ENCODE measurements at places on chromosomes 11 and 22. TPM values are rescaled to one million over a fixed set of nuclear protein-coding genes. Genes with fewer than 3 reads are reported as not detected.

- H3K4me1 ChIP-seq, result no peaks in the 10 kb centered on the region
- no peaks in the 10 kb centered on the region for H3K36me3 ChIP-seq
- DNase-seq, result no peak
- H3K27me3 ChIP-seq, result no peaks in the 10 kb centered on the region
- no peak overlapping the region for H3K27ac ChIP-seq
These were observed 17.0 kb downstream of the FADD start for GRCh38 chr11:70220136-70220535.

- no peak overlapping the region for H3K4me3 ChIP-seq
- no peak for DNase-seq
- no peaks in the 10 kb centered on the region for H3K27me3 ChIP-seq
These were observed 21.9 kb upstream of the LYVE1 start for GRCh38 chr11:10590218-10590915.

DNA sequence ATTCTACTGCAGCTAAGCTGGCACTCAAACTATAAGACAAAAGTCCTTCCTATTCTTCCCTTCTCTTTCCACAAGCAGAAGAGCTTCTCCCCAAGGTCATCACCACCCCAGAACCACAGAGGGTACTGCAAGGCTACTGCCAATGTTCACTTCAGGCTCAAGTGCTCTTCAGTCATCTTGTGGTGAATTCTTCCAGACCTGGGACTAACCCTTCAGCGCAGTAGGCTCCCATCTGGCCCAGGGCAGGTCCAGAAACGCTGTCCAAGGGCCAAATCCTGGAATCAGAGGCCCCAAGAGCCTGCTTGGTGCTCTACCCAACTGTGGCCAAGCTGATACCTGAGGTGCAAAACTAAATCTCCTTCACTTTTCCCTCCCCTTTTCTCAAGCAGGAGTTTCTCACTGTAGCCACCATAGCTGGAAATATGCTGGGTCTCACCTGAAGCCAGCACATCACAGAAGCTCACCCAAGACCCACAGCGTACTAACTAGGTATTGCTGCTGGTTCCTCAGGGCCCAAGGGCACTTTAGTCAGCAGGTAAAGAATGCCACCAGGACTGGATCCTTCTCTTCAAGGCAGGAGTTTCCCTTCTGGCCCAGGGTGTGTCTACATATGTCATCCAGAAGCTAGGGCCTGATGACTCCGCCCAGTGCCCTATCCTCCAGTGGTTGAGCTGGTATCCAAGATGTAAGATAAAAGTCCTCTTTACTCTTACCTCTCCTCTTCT is 27.8 kb downstream of the FCHSD2 start:
- H3K4me1 ChIP-seq, result no peaks in the 10 kb centered on the region
- H3K27me3 ChIP-seq, result no peaks in the 10 kb centered on the region
- H3K27ac ChIP-seq, result no peak overlapping the region
- no peak for DNase-seq
- peaks cover 2% of the 10 kb centered on the region for H3K36me3 ChIP-seq
- no peak overlapping the region for H3K4me3 ChIP-seq

The MS4A12 gene
- polyA plus RNA-seq, result not detected

The MTMR3 gene
- 31.9 TPM for polyA plus RNA-seq

The FOLH1 gene
- polyA plus RNA-seq, result 0.50 TPM

DNA sequence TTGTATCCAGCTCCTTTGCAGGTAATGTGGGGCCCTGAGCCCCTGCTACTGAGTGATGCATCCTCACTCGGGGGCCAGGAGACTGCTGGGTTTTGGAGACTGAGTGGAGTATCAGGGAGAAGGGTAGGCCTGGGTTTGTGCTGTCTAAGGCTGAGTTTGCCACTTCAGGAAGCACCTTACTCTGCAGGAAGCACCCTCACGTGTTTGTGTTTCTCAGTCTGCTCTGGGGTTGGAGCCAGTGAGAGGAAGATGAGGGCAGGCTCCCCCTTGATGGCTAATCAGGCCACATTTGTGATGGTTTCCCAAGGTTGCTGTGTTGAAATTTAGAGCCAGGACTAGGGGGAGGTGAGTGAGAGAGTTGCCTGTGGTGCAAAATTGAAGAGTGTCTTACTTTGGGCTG is 13.7 kb upstream of the THY1 start:
- no peak for DNase-seq
- no peaks in the 10 kb centered on the region for H3K27me3 ChIP-seq
- no peak overlapping the region for H3K27ac ChIP-seq
- H3K4me3 ChIP-seq, result no peak overlapping the region
- H3K4me1 ChIP-seq, result peaks cover 11% of the 10 kb centered on the region

GRCh38 chr11:643366-643765 is 6.3 kb downstream of the DRD4 start:
- no peaks in the 10 kb centered on the region for H3K4me1 ChIP-seq
- DNase-seq, result no peak
- no peak overlapping the region for H3K4me3 ChIP-seq
- no peak overlapping the region for H3K27ac ChIP-seq

DNA sequence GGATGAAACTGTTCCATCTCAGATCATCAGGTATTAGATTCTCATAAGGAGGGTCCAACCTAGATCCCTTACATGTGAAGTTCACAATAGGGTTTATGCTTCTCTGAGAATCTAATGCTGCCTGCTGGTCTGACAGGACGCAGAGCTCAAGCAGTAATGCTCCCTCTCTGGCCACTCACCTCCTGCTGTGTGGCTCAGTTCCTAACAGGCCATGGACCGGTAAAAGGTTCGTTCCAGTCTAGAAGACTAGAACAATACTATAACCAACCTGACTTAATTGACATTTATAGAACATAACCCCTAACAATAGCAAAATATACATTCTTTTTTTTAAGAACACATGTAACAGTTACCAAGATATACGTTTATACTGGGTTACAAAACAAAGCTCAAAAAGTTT is 45.8 kb downstream of the ATG16L2 start:
- peaks cover 4% of the 10 kb centered on the region for H3K4me1 ChIP-seq
- H3K27me3 ChIP-seq, result no peaks in the 10 kb centered on the region
- no peaks in the 10 kb centered on the region for H3K36me3 ChIP-seq
- no peak for DNase-seq
- H3K27ac ChIP-seq, result no peak overlapping the region

DNA sequence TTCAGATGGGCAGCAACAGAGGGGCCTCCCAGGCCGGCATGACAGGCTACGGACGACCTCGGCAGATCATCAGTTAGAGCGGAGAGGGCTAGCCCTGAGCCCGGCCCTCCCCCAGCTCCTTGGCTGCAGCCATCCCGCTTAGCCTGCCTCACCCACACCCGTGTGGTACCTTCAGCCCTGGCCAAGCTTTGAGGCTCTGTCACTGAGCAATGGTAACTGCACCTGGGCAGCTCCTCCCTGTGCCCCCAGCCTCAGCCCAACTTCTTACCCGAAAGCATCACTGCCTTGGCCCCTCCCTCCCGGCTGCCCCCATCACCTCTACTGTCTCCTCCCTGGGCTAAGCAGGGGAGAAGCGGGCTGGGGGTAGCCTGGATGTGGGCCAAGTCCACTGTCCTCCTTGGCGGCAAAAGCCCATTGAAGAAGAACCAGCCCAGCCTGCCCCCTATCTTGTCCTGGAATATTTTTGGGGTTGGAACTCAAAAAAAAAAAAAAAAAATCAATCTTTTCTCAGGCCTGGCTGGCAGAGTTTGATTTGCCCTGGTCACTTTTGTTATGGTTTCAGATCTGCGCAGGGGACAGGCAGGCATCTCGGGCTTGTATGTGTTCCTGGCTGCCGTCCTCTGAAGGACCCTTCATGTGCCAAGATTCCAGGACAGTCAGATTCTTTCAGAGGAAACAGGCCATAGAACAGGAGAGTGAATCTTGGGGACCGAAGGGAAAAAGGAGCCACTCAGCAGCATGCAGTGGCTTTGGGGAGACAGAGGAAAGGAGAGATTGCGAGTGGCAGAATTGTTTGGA is 5.3 kb downstream of the TAGLN start:
- peaks cover 3% of the 10 kb centered on the region for H3K36me3 ChIP-seq
- no peak for DNase-seq
- no peaks in the 10 kb centered on the region for H3K4me1 ChIP-seq
- no peaks in the 10 kb centered on the region for H3K27me3 ChIP-seq
- H3K4me3 ChIP-seq, result no peak overlapping the region
- no peak overlapping the region for H3K27ac ChIP-seq

The CRYBB3 gene
- polyA plus RNA-seq, result 0.53 TPM

DNA sequence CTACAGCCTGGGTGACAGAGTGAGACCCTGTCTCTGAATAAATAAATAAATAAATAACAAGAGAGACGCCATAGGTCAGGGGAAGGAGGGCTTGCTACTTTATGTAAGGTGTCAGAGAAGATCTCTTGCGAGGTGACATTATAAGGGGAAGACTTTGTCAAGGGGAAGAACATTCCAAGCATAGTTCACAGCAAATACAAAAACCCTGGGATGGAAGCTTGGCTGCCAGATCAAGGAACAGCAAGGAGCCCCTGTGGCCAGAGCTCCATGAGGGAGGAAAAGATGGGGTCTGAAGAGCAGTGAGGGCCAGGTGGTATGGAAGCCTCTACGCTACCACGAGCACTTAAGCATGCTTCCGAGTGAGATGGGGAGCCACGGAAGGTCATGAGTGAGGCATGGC is 62.3 kb downstream of the AHNAK start:
- H3K27ac ChIP-seq, result no peak overlapping the region
- no peaks in the 10 kb centered on the region for H3K27me3 ChIP-seq
- no peak overlapping the region for H3K4me3 ChIP-seq
- no peaks in the 10 kb centered on the region for H3K36me3 ChIP-seq
- peaks cover 5% of the 10 kb centered on the region for H3K4me1 ChIP-seq

The TNNI2 gene
- 10.1 TPM for polyA plus RNA-seq

DNA sequence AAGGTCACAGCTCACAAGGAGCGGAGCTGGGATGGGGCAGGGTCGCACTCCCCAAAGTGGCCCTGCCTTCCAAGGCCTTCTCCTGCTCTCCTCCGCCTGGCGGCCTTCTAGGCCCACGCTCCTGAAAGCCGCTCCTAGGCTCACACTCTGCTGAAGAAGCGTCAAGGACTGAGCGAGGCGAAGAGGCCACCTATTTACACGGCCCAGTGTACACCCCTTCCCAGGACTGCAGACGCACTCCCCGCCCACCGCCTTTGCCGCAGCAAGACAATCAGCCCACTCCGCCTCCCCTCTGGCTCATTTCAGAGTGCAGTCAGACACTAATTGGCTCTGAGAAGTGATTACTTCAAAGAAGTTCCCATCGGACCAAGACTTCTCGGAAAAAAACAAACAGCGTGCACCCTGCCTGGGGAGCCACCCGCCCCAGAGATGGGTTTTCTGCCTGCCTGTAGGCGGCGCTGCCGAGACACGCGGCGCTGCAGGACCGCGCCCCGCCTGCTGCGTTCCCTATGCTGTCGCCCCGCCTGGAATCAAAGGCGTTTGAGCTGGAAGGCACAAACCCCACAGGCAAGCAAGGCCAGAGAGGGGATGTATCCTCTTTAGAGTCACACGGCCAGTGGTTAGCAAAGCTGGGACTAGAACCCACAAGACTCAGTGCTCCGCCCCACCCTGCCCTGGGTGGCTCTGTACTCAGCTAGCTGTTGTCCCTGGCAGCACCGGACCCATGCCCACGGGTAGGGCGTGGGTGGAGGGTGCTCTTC is 414.8 kb downstream of the BUD13 start:
- H3K4me1 ChIP-seq, result no peaks in the 10 kb centered on the region
- no peak overlapping the region for H3K27ac ChIP-seq
- DNase-seq, result peak; percentile 49
- no peak overlapping the region for H3K4me3 ChIP-seq

DNA sequence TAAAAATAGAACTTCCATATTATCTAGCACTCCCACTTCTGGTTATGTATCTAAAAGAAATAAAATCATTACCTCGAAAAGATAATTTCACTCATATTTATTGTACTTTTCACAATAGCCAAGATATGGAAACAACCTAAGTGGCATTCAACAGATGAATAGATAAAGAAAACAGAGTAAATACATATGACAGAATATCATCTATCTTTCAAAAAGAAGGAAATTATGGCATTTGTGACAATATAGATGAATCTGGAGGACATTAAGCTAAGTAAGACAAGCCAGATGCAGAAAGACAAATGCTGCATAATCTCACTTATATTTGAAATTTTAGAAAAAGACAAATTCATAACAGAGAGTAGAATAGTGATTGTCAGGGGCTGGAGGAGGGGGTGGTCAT is 590.0 kb upstream of the ANO3 start:
- H3K27ac ChIP-seq, result no peak overlapping the region
- H3K36me3 ChIP-seq, result no peaks in the 10 kb centered on the region
- no peaks in the 10 kb centered on the region for H3K4me1 ChIP-seq
- DNase-seq, result no peak
- no peak overlapping the region for H3K4me3 ChIP-seq
- H3K27me3 ChIP-seq, result no peaks in the 10 kb centered on the region

Data from lung (tissue), 17 donors.